ENCODE measurements at places on chromosomes 3 and 15. TPM values are rescaled to one million over a fixed set of nuclear protein-coding genes. Genes with fewer than 3 reads are reported as not detected.

Gene CPLX3
- not detected for total RNA-seq

Gene TMEM45A
- 32.0 TPM for total RNA-seq

Gene SIAH2
- total RNA-seq, result 26.9 TPM

Gene CD200R1
- 3.8 TPM for total RNA-seq

Gene ZNF860
- total RNA-seq, result 0.45 TPM

Gene REC114
- not detected for total RNA-seq

Gene P2RY1
- total RNA-seq, result 4.3 TPM

Gene SNX33
- total RNA-seq, result 25.1 TPM

Gene PLXNB1
- 40.0 TPM for total RNA-seq

Gene CYP11A1
- total RNA-seq, result 1.9 TPM

Gene C3orf52
- 3.6 TPM for total RNA-seq

Gene ERC2
- total RNA-seq, result 1.1 TPM

Gene TMCO5A
- not detected for total RNA-seq

Gene SRPRB
- 58.9 TPM for total RNA-seq

Gene MSL2
- total RNA-seq, result 20.6 TPM

Gene OR4F6
- total RNA-seq, result not detected

Gene CLSTN2
- 44.1 TPM for total RNA-seq

Gene TRH
- not detected for total RNA-seq

Gene EOMES
- total RNA-seq, result 0.42 TPM

Gene KIF15
- total RNA-seq, result 0.42 TPM

Gene LYZL4
- total RNA-seq, result not detected

Gene CAPN3
- total RNA-seq, result 6.7 TPM

Gene GRK7
- total RNA-seq, result not detected

Gene GASK1A
- 11.9 TPM for total RNA-seq

Gene PLSCR2
- not detected for total RNA-seq

Gene SNTN
- total RNA-seq, result not detected

Gene OTOL1
- not detected for total RNA-seq

Gene FANCD2OS
- total RNA-seq, result not detected

Gene STAC
- total RNA-seq, result 1.1 TPM

Gene ANXA2
- 1,205 TPM for total RNA-seq

Gene TBC1D21
- total RNA-seq, result not detected

Gene CFAP20DC
- not detected for total RNA-seq

Gene NRG4
- not detected for total RNA-seq

Gene TGM4
- total RNA-seq, result not detected

Gene CSTA
- total RNA-seq, result 28.7 TPM

Gene ADAMTSL3
- 5.8 TPM for total RNA-seq

Gene FBLN2
- total RNA-seq, result 269 TPM

Gene EXD1
- total RNA-seq, result not detected

Gene GUCA1C
- not detected for total RNA-seq

Gene DAG1
- 63.7 TPM for total RNA-seq

Gene RHOV
- not detected for total RNA-seq

Gene RASA2
- 24.4 TPM for total RNA-seq

Gene CACNA2D2
- 0.45 TPM for total RNA-seq

Gene TMF1
- 32.9 TPM for total RNA-seq

Gene ANKUB1
- total RNA-seq, result not detected

Gene NR1I2
- total RNA-seq, result 0.26 TPM
